ENCODE measurements at places on chromosomes 13 and 19.
A peak's percentile ranks its signal among the peaks of the same experiment; 100 is the strongest.

GRCh38 chr13:40190641-40191100 is 475.8 kb downstream of the FOXO1 start:
- DNase-seq: peak; percentile 34

GRCh38 chr19:38250821-38251563 is 5.2 kb downstream of the PPP1R14A start:
- peak; percentile 28 for DNase-seq

DNA sequence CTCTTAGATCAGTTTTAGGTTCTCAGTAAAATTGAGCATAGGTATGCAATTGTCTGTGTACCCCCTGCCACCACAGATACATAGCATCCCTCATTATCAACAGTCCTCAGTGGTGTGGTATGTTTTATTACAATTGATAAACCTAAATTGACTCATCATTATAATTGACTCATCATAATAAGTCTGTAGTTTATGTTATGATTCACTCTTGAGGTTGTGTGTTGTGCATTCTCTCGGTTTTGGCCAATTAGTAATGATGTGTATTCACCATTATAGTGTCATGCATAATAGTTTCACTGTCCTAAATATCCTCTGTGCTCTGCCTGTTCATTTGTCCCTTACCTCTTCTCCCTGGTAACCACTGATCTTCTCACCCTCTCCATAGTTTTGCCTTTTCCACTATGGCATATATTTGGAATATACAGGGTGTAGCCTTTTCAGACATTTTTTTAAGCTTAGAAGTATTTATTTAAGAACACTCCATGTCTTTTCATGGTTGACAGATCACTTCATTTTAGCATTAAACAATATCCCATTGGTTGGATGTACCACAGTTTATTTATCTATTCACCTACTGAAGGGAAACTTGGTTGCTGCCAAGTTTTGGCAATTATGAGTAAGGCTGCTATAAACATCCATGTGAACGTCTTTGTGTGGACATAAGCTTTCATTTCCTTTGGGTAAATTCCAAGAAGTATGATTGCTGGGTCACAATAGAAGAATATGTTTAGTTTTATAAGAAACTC is 1620.6 kb upstream of the MIR17HG start:
- peak; percentile 15 for DNase-seq

GRCh38 chr13:32124743-32125142 is 93.2 kb downstream of the FRY start:
- DNase-seq: no peak

GRCh38 chr19:38543807-38544568 is 73.8 kb downstream of the MAP4K1 start:
- DNase-seq: peak; percentile 83

GRCh38 chr13:60111691-60112090 is 52.0 kb downstream of the DIAPH3 start:
- DNase-seq: peak; percentile 66

- DNase-seq: no peak
Observed at GRCh38 chr13:110353339-110353977, 46.4 kb downstream of the COL4A2 start.

GRCh38 chr13:74409551-74409950 is 275.3 kb upstream of the KLF12 start:
- DNase-seq: no peak

DNA sequence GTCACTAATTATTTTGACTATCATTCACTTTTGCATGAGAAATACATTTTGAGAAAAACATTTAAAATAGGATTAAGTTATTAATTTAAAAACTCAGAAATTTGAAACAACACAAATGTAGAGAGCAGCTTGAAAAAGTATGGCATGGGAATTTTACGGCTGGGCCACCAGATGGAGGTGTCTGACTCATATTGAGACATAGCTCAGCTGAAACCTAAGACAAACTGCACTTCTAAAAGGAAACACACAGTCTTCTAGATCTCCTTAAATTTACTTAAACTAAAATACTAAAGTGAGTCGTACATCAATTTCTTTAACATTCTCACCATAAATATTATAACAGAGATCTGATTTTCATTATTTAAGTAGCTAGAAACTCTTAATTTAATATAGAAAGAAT is 41.9 kb upstream of the POSTN start:
- DNase-seq: peak; percentile 73

GRCh38 chr13:114002009-114002544 is 28.2 kb upstream of the C13orf46 start:
- peak; percentile 19 for DNase-seq

DNA sequence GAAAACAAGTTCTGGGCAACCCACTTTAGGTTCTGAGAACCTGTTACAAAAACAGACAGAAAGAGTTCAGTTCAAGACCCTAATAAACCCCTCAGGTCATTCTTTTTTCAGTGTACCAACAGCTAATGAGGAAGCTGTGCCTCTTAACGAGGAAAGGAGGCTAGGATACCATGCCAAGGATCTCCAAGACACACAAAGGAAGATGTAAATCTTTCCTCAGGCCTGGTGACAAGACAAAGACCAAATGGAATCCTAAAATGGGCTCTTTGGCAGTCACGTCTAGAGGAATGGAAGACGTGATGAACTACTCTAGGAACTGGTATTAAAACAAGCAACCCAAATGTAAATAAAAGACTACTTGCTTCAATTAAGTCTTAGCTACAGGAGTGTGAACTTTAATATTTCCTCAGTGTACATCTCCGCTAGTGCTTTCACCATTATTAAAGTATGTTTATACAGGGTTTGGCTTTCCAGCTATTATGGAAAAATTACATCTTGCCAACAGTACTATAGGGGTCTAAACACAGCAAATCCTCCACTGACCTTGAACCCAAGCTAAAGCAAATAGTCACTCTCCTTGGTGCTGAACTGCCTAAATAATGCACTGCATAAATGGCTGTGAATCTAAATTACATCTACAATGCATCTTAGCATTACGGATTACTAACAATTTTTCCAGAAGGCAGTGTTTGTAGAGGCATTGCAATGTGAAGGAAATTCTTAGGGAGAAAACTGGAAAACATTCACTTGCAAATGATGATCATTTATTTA is 42.3 kb downstream of the ENOX1 start:
- peak; percentile 10 for DNase-seq

DNA sequence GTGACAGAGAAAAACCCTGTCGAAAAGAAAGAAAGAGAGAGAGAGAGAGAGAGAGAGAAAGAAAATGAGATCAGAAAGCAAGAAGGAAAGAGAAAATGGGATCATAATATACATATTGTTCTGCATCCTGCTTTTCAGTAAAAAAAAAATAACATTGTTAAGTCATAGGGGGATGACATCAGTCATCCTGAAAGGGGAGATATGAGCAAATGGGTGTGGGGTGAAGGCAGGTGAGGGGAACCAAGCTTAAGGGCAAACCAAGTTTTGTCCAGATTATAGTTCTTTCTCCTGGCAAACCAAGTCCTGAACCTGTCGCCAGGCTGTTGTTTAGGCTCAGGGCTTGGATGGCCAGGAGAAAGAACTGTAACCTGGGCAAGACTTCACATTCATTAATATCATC is 92.6 kb upstream of the TMTC4 start:
- no peak for DNase-seq

- DNase-seq: no peak
Observed at GRCh38 chr13:44506719-44507118, 69.4 kb downstream of the TSC22D1 start.

DNA sequence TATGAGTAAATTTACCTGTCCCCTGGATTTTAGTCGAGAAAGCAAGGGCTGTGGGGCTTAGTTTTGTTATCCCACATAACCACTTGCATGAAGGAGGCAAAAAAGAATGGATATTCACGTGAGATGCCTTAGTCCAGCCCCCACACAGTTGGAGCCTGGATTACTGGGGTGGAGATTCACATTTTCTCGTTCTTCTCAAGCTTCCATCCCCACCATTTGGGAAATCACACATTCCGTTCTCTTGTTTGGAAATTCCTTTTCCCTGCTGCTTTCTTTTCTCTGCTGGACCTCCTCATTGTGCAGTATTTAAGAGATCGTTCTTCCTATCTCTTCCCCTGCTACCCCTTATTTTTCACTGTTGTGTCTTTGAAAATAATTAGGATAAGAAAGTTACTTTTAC is 45.1 kb upstream of the FARP1 start:
- DNase-seq: peak; percentile 43

DNA sequence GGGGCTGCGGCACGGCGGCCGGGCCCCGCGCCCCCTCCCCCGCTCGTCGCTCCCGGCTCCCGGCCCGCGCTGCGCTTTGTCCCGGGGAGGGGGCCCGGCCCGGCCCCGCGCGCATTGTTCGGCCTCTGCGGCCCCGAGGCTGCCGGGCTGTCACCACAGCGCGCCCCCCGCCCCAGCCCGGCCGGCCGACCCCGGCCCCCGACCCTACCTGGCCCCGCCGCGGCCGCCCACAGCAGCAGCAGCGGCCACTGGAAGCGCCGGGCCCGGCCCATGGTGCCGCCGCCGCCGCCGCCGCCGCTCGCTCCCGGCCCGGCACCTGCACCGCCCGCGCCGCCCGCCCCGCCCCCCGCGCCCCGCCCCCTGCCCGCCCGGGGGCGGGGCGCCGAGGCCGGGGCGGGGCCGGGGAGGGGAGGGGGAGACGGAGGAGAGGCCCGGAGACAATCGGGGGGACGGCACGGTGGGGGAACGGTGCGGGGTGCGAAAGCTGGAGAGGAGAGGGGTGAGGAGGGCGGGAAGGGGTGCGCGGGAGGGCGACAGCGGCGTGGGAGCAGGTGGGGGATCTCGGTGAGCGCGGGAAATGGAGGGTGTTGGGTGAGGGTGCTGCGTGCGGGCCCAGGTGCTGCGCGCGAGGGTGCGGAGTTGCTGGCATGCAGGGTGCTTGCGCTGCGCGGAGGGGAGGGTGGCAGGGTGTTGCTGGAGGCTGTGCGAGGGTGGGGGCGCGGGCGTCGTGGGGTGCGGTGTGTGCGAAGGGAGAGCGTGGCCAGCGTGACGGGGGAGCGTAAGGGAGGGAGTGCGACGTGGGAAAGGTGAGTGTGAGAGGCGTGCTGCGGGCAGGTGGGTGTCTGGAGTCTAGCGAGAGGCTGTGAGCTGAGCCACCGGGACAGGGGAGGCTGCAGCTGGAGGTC is at the start of gene CADM4:
Gene CADM4 (minus strand): TSS at position 332 of the 905 bp plus-strand sequence. CDS start 60 bp downstream, at position 272.
- DNase-seq: no peak

- no peak for DNase-seq
Observed at GRCh38 chr13:77040076-77040475, 13.1 kb upstream of the FBXL3 start.

GRCh38 chr13:114104655-114105520 is 27.5 kb downstream of the RASA3 start:
- no peak for DNase-seq

DNA sequence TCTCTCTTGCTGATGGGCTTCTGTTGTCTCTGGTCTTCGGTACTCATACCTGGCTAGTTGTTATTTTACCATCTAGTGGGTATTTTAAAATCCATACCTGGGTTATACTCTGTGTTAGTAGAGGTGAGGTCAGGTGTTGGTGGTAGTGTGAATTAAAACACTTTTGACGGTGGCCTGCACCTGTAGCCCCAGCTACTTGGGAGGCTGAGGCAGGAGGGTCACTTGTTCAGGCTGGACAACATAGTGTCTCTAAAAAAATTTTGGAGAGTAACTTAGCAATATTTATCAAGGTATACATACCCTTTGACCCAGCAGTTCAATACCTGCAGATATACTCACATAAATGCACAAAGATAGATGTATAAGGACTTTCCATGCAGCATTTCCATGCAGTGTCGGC is 55.4 kb downstream of the GSX1 start:
- DNase-seq: no peak

GRCh38 chr19:46624958-46625661 is at the start of gene PTGIR:
TSS of gene PTGIR (minus strand) at chr19:46625089. CDS start at chr19:46624225, 864 bp downstream.
- peak; percentile 85 for DNase-seq
